ENCODE measurements at places on chromosomes 6 and 20. TPM values are rescaled to one million over a fixed set of nuclear protein-coding genes. Genes with fewer than 3 reads are reported as not detected.

- DNase-seq = no peak
Observed at GRCh38 chr6:70282312-70282918, 20.5 kb downstream of the COL9A1 start.

DNA sequence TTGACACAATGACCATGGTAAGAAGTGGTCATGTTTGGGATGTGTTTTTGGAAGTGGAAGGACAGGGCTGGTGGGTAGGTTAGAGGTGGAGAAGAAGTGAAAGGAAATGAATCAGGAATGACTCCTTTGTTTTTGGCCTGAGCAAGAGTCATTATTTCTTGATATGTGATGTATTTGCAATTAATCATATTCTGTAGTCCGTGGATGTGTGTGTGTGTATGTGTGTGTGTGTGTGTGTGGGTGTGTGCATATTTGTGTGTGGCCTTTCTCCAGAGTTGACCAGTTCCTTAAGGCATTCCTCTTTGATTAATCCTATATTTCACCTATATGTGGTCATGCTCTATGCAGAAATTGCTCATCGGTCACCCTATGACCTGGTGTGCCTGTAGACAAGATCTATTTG is 130.7 kb downstream of the UTRN start:
- peak; percentile 76 for DNase-seq

DNA sequence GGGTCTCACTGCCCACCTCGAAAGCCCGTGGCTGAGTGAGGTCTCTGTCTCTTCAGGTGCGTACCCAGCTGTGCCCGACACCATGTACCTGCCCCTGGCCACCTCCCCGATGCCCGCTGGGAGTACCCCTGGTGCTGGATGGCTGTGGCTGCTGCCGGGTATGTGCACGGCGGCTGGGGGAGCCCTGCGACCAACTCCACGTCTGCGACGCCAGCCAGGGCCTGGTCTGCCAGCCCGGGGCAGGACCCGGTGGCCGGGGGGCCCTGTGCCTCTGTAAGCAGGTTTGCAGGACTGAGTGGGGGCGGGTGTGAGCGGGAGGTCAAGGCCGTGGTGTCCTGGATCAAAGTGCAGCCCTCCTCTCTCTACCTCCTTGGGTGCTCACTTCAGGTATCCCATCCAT is 4.7 kb downstream of the CCN5 start:
- no peak for DNase-seq

The RNF5 gene
- 54.7 TPM for polyA plus RNA-seq

DNA sequence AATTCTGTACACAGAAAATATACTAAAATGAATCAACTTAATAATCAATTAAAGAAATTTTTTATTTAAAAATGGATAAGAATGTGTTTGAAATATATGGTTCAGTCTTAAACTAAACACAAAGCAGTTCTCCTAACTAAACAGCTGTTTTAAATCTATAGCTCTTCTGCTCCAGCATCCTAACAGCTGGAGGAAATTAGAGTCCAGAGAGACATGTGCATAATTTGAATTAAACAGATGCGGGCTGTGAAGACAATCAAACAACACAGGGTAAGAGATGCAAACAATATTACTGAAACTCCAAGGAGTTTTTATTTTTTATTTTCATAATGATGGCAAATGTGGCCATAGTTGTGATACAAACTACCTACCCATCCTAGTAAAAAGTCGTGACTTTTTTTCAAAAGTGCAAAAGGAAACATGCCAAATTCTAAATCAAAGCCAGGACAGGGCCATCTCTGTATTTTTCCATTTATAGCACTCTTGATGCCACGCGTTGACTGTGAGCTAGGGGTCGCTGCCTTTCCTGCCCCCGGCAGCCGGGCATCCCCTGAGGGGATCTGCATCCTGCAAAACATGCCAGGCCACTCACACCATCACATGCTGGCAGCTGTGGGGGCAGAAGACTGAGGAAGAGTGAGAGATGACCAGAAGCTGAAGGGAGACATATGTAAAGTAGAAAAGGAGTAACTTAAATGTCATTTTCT is 310.6 kb downstream of the PRKN start:
- DNase-seq = no peak

DNA sequence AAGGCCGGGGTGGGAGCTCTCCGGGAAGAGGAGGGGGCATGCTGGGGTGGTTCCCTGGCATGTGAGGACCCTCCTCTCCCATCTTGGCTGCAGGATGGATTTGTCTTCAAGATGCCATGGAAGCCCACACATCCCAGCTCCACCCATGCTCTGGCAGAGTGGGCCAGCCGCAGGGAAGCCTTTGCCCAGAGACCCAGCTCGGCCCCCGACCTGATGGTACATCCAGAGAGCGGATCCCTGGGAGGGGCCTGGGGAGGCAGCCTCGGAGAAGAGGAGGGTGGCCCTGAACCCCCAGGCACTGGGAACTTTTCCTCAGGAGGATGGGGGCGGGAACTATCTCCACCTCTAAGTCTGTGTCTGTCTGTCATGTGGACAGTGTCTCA is 4.8 kb downstream of the CDC25B start:
- no peak for DNase-seq

Measured in foreskin keratinocyte (primary cell).